ENCODE measurements at places on chromosomes 6 and 20. TPM values are rescaled to one million over a fixed set of nuclear protein-coding genes. Genes with fewer than 3 reads are reported as not detected.

CD93 gene
- total RNA-seq = under 0.01 TPM

PPIL6 gene
- total RNA-seq = 6.0 TPM

FGD2 gene
- not detected for total RNA-seq

FLRT3 gene
- 1.0 TPM for total RNA-seq

SH3BGRL2 gene
- 0.33 TPM for total RNA-seq

SSR1 gene
- total RNA-seq = 155 TPM

TCP1 gene
- 412 TPM for total RNA-seq

SULF2 gene
- total RNA-seq = 31.0 TPM

HS3ST5 gene
- total RNA-seq = not detected

RSPH4A gene
- total RNA-seq = 0.31 TPM

TAGAP gene
- total RNA-seq = not detected

ZC2HC1B gene
- not detected for total RNA-seq

PRKN gene
- 8.0 TPM for total RNA-seq

SSTR4 gene
- not detected for total RNA-seq

ACTL10 gene
- total RNA-seq = 2.4 TPM

GPR6 gene
- total RNA-seq = not detected

ADTRP gene
- total RNA-seq = 0.67 TPM

FNDC11 gene
- not detected for total RNA-seq

ACOT13 gene
- total RNA-seq = 5.9 TPM

HMGCLL1 gene
- total RNA-seq = not detected

PRDM1 gene
- total RNA-seq = 0.36 TPM

AARS2 gene
- total RNA-seq = 14.5 TPM

SDC4 gene
- total RNA-seq = 8.8 TPM

ANKRD66 gene
- total RNA-seq = not detected

C20orf141 gene
- total RNA-seq = not detected

ZBTB12 gene
- 3.0 TPM for total RNA-seq

AFDN gene
- 12.7 TPM for total RNA-seq

SIGLEC1 gene
- total RNA-seq = not detected

SLC26A8 gene
- total RNA-seq = not detected

MYL9 gene
- 7.3 TPM for total RNA-seq

C6orf15 gene
- not detected for total RNA-seq

SDHAF4 gene
- total RNA-seq = 6.5 TPM

POPDC3 gene
- 67.4 TPM for total RNA-seq

BMP2 gene
- total RNA-seq = 0.31 TPM

AMD1 gene
- 118 TPM for total RNA-seq

DOK5 gene
- total RNA-seq = 17.1 TPM
